Stimulated activated CD4-positive, alpha-beta T cell treated with anti-CD3 and anti-CD28 coated beads, Interleukin-2, amount 100 ng/mL, for 24 hours (primary cell): ENCODE measurements at places on chromosomes 2 and 18.

- no peak for DNase-seq
These were observed 20.3 kb upstream of the LAPTM4A start for GRCh38 chr2:20071397-20072383.

GRCh38 chr2:218155953-218156479, 10.7 kb downstream of the CXCR1 start:
- no peak for DNase-seq

DNA sequence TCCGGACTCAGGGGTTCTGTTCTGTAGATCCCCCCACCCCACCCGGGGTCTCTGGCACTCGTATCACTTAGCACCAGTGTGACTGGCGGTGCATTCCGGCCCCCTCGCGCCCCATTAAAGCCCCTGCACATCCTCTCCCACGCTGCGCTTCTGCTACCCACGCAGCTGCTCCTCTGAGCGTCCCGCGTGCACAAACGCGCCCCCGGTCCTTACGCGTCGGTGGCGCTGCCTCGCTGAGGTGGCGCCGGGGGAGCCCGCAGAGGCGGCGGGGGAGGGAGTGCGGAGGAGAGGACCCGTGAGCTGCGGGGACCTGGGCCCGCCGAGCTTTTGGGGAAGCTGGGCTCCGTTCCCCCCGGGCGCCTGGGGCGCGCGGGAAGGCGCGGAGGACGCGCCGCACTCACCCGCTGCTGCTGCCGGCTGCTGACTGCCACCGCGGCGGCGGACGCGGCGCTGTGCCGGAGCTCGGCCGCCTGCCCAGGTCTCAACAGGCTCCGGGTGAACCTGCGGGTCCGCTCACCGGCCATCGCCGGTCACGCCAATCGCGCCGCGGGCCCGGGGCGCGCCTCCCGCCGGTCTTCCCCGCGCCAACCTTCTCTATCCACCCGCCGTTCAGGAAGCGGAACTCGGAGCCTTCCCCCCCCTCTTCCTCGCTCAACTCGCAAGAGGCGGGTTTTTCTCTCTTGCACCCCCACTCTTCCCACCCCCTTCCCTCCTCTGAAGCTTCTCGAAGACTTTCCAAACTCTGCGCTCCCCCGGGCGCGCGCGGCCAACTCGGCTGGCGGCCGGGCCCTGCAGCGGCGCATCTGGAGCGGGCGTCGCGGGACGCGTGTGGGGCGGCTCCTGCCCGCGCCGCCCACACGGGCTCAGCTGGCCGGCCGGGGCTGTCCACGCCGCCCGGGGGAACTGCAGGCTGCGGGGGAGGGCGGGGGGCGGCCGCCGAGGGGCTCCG, at the start of gene DOCK10:
Gene DOCK10 (minus strand): TSS at position 618 of the 949 bp plus-strand sequence. CDS start 94 bp downstream, at position 524.
- peak; percentile 61 for DNase-seq

GRCh38 chr2:198441246-198441645, 636.9 kb downstream of the PLCL1 start:
- peak; percentile 5 for DNase-seq

- no peak for DNase-seq
These were observed 228.3 kb upstream of the SIX3 start for GRCh38 chr2:44713170-44713569.

DNA sequence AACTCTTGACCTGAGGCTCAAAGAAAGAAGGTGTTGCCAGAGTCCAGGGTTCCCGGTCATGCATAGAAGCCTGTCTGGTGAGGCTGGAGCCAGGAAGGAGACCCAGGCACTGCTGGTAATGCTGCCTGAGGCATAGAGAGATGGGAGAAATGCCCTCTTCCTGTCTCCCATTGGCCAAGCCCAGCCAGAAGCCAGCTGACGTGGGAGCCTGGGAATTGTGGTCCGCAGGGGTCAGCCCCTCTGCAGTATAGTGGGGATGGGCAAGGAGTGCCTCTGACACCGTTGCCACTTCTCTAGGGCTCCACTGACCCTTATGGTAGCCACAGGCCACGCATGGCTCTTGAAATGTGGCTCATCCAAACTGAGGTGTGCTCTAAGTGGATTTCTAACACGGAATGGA, 95.7 kb downstream of the CTIF start:
- no peak for DNase-seq

DNA sequence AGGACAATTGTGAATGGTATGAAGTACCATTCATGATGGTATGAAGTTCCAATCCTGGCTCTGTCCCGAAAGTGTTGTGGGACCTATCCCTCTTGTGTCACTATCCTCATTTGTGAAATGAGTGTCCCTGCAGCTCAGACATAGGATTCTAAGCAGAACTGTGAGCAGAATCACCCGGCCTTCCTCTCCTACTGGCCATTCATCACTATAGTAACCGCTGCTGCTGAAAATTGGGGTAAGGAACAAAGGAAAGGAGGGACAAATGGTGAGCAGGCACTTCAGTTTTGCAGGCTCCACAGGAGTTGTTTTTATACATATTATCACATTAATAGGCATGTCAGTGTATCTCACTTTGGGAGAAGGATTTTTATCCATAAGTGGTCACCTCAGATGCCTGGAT, 27.4 kb downstream of the SMYD1 start:
- no peak for DNase-seq

GRCh38 chr18:49471532-49471931, 11.1 kb upstream of the DYM start:
- DNase-seq, result no peak

GRCh38 chr2:172446474-172447063, 19.2 kb downstream of the ITGA6 start:
- no peak for DNase-seq

- DNase-seq, result no peak
These were observed 16.6 kb downstream of the ATOH8 start for GRCh38 chr2:85770369-85770768.

GRCh38 chr2:229910832-229911412, 10.9 kb downstream of the TRIP12 start:
- DNase-seq, result no peak

GRCh38 chr2:84940088-84940470, 30.9 kb upstream of the KCMF1 start:
- DNase-seq, result no peak

GRCh38 chr2:122755281-122755780, 999.9 kb downstream of the TSN start:
- DNase-seq, result no peak

- DNase-seq, result no peak
These were observed 67.1 kb downstream of the CERKL start for GRCh38 chr2:181589779-181590178.

- DNase-seq, result peak; percentile 10
These were observed 816 bp downstream of the GALNT14 start for GRCh38 chr2:31137211-31138036.

DNA sequence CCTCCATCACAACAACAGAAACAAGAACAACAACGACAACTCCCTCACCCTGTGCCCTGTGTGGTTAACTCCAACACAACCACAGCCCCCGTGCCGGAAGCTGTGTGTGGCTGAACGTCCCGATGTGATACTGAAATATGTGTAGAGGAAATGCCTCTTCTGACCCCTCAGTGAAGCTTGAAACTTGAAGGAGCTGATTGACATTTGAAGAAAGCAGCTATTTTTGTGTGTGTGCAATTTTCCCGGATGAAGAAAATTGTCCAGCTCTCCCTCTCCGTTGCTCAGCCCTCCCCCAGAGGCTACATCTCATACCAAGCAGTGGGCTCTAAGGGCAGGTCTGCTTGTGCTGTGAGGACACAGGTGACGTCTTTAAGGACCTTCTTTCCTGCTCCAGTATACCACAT, 173.8 kb downstream of the ICOS start:
- peak; percentile 72 for DNase-seq

- no peak for DNase-seq
These were observed 17.1 kb downstream of the ANKRD44 start for GRCh38 chr2:197293252-197294007.

GRCh38 chr2:195737511-195738325, 80.7 kb downstream of the SLC39A10 start:
- DNase-seq, result no peak

DNA sequence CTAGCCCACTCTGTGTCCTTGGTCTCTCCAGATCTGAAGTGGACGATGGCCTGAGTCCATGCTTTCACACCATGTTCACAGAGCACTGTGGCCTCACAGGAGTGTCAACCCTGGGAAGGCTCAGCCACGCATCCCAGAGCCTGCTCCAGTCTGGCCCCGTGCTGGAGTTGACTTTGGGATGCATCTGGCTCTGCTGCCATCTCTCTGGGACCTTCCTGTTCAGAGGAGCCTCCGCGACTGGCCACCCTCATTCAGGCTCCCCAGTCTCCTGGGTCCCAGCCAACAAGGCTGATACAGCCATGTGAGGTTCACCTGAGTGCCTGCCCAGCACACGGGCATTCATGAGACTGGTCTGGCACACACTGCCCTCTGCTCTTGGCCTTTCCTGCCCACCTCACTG, 199.7 kb upstream of the RAB6C start:
- DNase-seq, result no peak

- DNase-seq, result no peak
These were observed 44.0 kb downstream of the STEAP3 start for GRCh38 chr2:119267604-119268003.

DNA sequence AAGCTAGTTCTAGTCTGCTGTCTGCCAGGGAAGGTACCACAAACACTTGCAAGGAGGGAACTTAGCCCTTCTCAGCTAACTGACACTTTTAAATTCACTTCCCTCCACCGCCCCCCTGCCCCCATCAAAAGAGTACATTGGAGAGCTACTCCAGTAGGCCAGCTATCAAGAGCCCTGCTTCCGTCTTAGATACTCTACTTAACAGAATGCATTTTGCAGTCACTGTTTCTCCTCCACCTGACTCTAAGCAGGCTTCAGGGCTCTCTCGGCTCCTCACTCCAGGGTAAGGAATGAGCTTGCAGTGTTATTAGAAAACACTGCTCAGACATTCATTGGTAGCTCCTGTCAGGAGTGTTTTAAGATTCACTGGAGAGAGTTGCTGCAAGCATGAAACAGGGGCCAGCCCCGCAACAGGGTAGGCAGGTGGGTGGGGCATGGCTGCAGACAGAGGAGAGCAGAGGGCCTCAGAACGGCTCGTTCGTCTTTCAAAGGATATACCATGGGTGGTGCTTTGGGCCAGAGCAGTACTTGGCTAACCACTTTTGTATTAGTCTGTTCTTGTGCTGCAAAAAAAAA, 35.3 kb upstream of the PDCL3 start:
- DNase-seq, result no peak

GRCh38 chr18:79480171-79481045, 84.7 kb downstream of the NFATC1 start:
- no peak for DNase-seq

- no peak for DNase-seq
These were observed 10.9 kb downstream of the MTERF4 start for GRCh38 chr2:241091201-241091600.

DNA sequence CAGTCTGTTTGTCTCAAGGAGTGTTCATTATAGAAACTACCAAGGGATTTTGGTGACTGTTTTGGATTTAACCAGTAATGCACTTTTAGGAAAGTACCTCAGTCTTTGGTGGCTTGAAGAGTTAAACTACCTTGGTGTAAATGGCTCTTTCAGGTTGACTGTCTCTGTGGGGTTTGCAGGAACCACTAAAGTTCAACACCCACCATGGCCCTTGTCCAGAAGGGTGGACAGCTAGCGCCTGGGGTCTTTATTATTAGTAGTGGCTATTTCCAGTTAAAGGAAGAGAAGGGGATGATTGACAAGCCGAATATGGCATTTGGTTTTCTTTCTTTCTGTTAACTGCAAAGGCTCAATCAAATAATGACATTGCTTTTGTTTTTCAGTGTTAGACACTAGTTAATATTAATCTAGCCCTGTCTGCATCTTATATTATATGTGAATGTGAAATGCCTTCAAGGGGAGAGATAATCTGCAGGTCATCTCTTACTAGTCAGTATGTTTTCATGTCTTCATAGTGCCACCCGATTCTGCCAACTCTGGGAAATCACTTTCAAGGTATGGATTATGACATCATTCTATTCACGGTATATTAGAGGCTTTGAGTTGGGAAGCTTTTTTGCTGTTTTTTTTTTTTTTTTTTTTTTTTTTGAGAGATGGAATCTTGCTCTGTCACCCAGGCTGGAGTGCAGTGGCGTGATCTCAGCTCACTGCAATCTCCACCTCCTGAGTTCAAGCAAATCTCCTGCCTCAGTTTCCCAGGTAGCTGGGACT, 56.4 kb downstream of the MAP4K4 start:
- DNase-seq, result no peak

DNA sequence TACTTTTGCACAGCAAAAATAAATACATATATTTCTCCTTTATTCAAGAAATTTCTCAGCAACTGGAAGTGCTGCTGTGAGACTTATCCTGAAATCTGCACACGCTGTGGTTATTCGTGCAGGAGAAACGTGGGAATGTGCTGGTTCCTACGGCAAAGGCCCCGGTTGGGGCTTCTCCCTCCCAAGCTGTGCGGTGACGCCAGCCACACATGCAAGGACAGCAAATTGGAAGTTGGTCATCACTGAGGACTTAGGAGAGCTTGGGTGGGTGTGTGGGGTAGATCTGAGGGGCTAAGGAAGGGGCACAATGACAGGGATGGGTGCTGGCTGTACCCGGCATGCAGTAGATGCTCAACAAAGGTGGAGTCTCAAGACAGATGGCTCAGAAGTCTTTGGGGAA, 16.5 kb upstream of the MTCL1 start:
- DNase-seq, result no peak

GRCh38 chr2:219775506-219775905, 148.1 kb downstream of the SLC4A3 start:
- DNase-seq, result no peak

DNA sequence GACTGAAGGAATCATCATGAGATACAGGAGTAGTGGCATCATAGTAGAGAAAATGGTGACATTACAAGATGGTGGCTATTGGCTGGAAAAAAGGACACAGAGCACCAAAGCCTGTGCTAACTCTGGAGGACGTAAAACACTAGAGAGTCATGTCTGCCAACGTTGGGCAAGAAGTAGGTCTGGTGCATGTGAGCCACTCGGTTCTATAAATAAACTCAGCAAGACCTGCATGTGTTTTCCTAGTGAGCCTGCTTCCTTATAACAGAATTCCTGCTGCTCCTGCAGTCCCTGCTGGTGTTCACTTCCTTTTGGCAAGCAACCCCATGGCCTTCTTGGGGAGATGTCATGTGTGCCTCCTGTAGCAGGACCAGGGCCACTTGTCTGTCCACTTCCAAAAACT, 325.2 kb downstream of the OSR1 start:
- DNase-seq, result no peak

GRCh38 chr18:5476961-5477800, 66.6 kb downstream of the EPB41L3 start:
- DNase-seq, result no peak

DNA sequence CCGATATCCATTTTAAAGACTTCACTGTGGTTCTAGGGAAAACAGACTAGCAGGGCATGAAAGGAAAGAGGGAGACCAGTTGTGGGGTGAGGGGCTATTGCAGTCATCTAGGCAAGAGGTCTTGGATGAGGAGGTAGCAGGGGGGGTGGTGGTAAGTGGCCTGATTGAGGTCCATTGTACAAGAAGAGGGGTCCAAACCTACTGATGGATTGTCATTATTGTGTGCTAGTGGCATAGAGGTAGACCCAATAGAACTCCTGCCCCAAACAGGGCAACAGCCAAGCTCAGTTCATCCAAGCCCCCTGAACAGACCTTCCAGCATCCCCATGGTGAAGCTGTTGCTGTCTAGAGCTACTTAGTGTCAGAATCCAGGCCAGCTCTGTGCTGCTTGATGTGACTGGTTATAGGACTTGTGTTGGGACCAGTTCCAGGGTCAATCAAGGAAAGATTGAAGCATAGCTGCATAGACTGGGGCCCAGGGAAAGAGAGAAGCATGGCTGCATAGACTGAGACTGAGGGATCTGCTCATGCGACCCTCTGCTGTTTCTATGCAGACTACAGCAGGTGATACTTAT, 7.0 kb downstream of the ASAP2 start:
- no peak for DNase-seq
